ENCODE measurements at places on chromosomes 6 and 20.

GRCh38 chr20:8454137-8454712 lies 322.2 kb downstream of the PLCB1 start:
- no peak for DNase-seq

GRCh38 chr20:48107560-48107959 lies 322.3 kb upstream of the SULF2 start:
- DNase-seq = no peak

DNA sequence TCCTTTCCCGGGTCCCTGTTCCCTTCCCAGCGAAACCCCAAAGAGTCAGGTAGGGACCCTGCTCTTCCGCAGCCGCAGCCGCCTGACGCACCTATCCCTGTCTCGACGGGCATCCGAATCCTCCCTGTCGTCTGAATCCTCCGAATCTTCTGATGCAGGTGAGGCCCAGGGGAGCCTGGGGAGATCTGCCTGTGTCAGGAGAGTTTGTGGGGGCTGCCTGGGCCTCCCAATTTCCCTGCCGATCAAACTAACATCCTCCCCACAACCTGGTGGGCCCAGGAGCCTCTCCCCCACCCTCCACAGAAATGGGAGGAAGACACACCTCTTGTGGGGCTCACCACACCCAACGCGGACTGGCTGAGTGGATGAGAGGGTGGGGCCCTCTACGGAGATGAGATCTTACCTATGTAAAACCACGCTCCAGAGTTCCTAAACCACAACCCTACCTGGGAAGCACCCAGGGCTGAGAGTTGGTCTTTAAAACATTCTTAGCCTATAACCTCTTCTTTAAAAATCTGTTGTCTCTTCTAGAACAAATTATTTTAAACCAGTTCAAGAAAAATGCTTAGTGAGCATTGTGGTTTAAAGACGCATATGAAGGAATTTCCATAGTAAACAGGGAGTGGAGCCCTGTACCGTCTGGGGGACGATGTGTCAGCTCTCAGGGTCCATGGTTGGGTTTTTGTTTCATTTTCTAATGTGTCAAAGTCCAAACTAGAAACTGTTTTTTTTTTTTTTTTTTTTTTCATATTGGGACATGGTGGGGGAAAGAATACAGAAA lies 1.7 kb downstream of the CDC25B start:
- no peak for DNase-seq

DNA sequence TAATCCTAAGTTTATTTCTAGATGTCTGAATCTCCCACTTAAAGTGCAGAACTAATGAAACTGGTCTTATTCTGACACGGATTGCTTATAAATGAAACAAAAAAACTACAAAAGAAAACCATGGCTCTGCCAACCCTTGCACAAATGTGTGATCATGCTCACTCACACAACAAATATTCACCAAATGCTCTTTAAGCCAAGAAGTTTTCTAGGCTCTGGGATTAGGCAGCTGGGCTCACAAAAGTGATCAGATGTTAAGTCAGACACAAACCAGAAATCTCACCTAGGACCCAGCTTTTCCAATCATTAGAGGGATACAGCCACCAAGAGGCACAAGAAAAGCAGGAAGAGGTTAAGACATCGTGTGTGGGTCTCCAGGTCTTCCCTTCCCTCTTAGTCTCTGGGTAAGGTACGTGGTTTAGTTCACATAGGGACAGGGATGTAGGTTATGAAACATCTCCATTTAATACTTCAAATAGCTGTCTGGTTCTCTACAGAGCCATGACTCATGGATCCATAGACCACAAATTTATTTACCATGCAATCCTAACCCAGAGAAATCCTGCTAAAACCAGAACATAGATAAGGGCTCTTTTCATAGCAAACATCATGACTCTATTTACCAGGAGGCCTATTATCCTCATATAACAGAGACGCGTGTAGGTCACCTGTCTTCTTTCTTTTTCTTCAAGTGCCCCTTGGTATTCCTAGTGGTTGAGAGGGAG lies 165.2 kb downstream of the WDR27 start:
- DNase-seq = no peak

DNA sequence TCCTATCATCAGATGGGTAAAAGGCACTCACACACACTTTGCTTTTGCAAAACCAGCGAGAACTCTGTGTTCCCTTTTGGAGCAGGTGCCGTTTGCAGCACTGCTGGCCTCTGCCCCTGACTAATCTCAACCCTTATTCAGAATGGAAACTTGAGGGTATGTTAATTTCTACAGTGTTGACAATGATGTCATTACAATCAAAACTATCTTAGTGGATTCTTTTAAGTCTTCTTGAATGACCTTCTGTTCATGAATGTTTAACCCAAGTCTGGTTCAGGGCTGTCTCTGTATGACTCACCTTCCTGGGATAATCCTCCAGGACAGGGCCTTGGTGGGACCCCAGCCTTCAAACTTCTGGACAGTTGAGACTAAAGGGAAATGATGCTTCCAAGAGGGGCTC lies 197.9 kb downstream of the CDH4 start:
- DNase-seq = no peak

- no peak for DNase-seq
Observed at GRCh38 chr6:75524322-75524972, 30.8 kb upstream of the FILIP1 start.

- DNase-seq = no peak
Observed at GRCh38 chr20:53534037-53534436, 59.6 kb downstream of the ZNF217 start.

GRCh38 chr6:107132330-107132954 lies 17.1 kb upstream of the BEND3 start:
- DNase-seq = no peak

DNA sequence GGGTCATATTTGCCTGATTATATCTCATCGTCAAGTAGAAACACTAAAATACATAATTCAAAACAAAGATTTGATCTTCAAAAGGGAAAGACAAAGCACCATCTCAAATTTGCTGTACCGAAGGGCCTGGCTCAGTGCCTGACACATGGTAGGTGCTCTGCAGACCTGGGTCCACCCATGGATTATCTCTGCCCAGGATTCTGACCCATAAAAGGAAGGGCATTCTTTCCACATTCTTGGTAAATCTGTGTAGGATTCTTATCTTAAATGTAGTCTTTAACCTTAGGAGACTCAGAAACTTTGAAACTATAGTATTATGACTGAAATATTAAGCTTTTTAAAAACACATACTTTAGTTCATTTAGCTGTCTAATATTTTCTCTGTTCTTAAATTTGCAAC lies 274.1 kb upstream of the FLRT3 start:
- no peak for DNase-seq

DNA sequence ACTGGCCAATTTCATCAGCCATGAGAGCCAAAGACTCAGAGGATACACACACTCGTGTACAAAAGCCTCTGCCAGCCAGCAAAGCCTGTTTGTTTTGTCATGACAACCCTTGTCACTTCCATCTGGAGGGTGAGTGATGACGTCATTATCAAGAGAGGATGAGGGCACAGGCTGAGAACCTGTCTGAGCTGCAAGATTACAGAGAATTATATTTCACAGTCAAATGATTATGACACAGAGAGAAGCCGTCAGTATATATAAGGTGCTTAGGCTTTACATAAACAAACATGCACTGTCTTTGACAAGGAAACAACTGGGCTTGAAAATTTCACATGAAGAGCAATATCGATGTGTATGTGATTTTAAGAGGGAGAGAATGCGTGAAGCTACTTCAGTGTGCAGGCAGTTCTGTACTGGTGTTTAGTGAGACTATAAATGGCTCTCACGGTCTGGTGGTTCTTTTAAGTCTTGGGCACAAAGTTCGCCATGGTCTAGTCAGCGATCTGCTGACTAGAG lies 36.5 kb upstream of the BCLAF1 start:
- DNase-seq = no peak

- no peak for DNase-seq
Observed at GRCh38 chr6:42407379-42407778, 44.3 kb downstream of the TRERF1 start.

- peak; percentile 47 for DNase-seq
Observed at GRCh38 chr6:1396952-1397868, 7.8 kb downstream of the FOXF2 start.

DNA sequence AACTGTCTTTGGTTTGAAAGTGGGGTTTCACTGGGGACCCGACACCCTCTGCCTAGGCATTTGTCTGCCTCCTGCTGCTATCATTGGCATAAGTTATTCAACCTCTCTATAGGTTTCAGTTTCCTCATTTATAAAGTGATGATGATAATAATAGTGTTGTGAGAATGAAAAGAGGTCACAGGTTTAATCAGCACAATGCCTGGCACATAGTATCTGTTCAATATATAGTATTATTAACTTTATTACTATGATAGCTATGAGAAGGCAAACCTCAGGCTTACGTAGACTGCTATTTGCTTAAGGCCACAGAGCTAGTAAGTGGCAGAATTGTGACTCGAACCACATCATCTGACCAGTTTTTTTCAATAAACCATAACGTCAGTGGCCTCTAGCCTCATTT lies 256.8 kb downstream of the CDKAL1 start:
- DNase-seq = no peak

All from midbrain (tissue), 1 donor.